Thymus (tissue), 14 donors: ENCODE measurements at places on chromosomes 7 and 10. TPM values are rescaled to one million over a fixed set of nuclear protein-coding genes. Genes with fewer than 3 reads are reported as not detected.
A peak's percentile ranks its signal among the peaks of the same experiment; 100 is the strongest.

GRCh38 chr10:90399782-90400181 is 458.1 kb downstream of the HTR7 start:
- H3K27ac ChIP-seq = no peak overlapping the region
- DNase-seq = no peak
- H3K4me3 ChIP-seq = no peak overlapping the region
- no peaks in the 10 kb centered on the region for H3K36me3 ChIP-seq
- H3K4me1 ChIP-seq = no peaks in the 10 kb centered on the region

- peaks cover 2% of the 10 kb centered on the region for H3K36me3 ChIP-seq
- DNase-seq = peak; percentile 14
- no peak overlapping the region for H3K4me3 ChIP-seq
- H3K4me1 ChIP-seq = peaks cover 21% of the 10 kb centered on the region
Measured at GRCh38 chr10:129532838-129533237, 65.8 kb downstream of the MGMT start.

DNA sequence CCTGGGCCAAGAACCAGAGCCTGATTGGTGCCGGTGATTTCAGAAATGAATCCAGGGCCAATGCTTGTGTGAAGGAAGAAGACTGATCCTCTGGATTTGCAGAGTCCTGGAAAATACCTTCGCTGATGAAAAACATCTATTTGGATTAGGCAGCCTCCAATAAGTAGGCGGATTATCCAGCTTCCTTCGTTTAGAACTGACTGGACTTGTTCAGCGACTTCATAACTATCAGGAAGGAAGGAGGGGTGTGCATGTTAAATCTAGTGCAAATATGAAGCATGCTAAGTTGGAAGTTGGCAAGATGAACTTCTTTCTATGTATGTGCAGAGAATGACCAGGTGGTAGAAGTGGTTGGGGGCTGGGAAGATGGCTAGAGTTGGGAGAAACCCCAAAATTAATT is 41.0 kb downstream of the NKX2-3 start:
- no peaks in the 10 kb centered on the region for H3K36me3 ChIP-seq
- no peak overlapping the region for H3K27ac ChIP-seq
- no peak for DNase-seq
- H3K4me3 ChIP-seq = no peak overlapping the region
- H3K27me3 ChIP-seq = no peaks in the 10 kb centered on the region

- peaks cover 69% of the 10 kb centered on the region for H3K36me3 ChIP-seq
- DNase-seq = no peak
- H3K27ac ChIP-seq = no peak overlapping the region
- no peaks in the 10 kb centered on the region for H3K27me3 ChIP-seq
Measured at GRCh38 chr7:129739427-129739826, 127.9 kb downstream of the NRF1 start.

DNA sequence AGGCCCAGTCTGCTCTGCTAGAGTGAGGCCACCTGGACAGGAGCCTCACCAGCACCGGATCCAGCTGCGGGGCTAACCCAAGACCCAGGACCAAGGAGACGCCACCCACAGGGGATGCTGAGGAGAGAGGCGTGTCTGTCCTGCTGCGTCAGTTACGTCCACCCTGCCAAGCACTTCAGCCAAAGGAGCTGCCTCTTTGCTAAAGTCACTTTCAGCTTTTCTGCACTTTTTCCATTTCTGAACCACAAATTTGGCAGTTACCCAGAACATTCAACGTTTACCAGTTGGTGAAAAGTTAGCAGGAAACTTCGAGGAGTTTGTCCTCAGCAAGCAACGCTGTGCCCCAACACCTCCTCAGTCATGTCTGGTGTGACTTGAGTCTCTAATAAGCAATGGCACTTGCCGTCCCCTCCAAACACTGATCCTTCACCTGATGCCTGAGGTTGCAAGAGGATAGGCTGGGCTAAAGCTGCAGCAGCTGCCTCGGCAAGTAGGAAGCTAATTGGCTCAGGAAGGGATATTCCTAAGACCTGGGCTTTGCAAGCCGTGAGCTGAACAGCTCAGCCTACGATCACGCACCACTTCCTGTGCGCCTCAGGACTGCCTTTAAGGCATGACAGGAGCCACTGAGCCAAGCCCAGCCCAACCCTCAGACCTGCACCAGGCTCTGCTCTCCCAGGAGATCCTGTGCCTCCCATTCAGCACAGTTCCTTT is 40.1 kb downstream of the KCNH2 start:
- H3K4me1 ChIP-seq = peaks cover 18% of the 10 kb centered on the region
- H3K36me3 ChIP-seq = no peaks in the 10 kb centered on the region
- H3K4me3 ChIP-seq = no peak overlapping the region
- peaks cover 9% of the 10 kb centered on the region for H3K27me3 ChIP-seq
- H3K27ac ChIP-seq = no peak overlapping the region

DNA sequence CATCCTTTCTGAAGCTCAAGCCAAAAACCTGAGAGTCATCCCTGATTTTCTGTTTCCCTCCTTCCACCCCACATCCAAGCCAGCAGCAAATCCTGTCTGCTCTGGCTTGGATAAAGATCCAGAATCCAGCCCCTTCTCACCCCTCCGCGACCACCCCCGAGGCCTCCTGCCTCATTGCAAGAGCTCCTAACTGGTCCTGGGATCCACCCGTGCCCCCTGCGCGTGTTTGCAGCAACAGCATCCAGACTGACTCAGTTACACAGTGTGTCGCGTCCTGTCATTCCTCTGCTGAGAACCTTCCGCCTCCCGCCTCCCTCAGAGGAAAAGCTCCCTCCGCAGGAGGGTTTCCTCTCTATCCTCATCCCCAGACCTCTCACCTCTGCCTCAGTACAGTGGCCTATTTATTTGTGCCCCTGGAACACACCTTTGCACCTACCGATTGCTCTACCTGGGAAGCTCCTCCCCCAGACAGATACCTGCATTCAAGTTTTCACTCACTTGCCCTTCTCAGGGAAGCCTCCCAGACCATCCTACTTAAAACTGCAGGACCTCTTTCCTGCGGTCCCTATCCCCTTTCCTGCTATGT is 21.6 kb upstream of the GRID1 start:
- peaks cover 7% of the 10 kb centered on the region for H3K27me3 ChIP-seq
- no peak overlapping the region for H3K27ac ChIP-seq
- H3K4me1 ChIP-seq = peaks cover 4% of the 10 kb centered on the region
- DNase-seq = no peak

EPHA1 gene
- 34.3 TPM for total RNA-seq

GRCh38 chr10:43806831-43807640 is 158.4 kb upstream of the ZNF32 start:
- no peak overlapping the region for H3K27ac ChIP-seq
- no peaks in the 10 kb centered on the region for H3K4me1 ChIP-seq
- H3K36me3 ChIP-seq = no peaks in the 10 kb centered on the region
- DNase-seq = no peak
- H3K27me3 ChIP-seq = no peaks in the 10 kb centered on the region
